ENCODE measurements at places on chromosomes 5 and 9.

DNA sequence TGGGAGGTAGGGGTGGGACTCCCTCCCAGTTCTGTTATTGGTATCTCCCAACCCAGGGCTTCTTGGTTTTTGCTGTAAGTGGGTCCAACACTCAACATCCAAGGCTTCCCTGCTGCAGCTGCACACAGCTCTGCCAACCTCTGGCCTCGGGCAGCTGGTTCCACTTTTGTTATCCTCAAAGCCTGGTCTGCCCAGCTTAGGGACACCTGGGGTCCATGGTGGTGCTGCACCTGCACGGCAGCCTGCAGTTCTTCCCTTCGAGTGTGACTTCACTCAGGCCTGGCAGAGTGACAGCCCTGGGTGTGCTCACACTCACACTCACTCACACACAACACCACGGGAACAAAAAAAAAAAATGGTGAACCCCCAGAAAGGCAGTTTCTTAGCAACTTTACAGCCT, 15.3 kb upstream of the SAP30L start:
- no peak for DNase-seq

- no peak for DNase-seq
These were observed 144.6 kb downstream of the CACNA1B start for GRCh38 chr9:138022121-138022741.

DNA sequence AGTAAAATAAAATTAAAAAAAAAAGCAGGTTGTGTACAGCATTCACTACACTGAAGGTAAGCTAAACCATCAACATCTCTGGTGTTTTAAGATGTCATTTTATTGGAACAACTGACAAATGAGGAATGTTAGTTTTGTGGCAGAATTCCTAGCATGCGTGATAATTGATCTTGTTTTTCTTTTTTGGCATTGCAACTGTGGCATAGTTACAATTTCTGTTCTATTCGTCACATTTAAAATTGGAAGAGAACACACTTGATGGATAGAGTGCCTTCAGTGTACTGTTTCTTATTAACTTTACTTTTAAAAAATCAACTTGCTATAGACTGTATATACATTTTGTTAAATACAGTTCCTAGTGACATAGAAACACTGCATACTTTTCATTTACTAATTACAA, 43.6 kb upstream of the TNFSF15 start:
- DNase-seq, result no peak

- peak; percentile 57 for DNase-seq
These were observed 3.3 kb upstream of the MSMP start for GRCh38 chr9:35757226-35757891.

- DNase-seq, result no peak
These were observed 134.9 kb upstream of the CDKN2B start for GRCh38 chr9:22143799-22144625.

DNA sequence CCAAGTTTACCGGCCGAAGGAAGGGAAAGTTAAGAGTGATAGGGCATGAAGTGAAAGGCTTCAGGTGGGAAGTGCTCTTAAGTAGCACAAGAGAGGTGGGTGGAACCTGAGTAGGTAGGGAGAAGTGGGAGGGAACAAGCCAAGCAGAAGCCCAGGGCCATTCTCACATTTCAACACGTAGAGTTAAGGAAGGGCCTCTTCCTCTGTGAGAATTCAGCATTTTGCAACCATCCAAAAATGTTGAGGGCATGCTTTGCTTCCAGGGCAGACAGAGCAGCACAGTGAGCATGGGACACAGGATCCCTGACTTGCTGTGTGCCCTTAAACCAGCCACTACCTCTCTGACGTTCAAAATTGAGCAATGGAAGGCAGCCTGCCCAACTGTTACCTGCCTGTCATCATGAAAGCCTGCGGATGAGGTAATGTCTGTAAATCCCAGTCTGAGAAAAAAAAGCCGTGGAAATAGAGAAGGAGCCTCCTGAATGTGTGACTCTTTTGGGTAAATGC, 3.3 kb downstream of the CYFIP2 start:
- no peak for DNase-seq

DNA sequence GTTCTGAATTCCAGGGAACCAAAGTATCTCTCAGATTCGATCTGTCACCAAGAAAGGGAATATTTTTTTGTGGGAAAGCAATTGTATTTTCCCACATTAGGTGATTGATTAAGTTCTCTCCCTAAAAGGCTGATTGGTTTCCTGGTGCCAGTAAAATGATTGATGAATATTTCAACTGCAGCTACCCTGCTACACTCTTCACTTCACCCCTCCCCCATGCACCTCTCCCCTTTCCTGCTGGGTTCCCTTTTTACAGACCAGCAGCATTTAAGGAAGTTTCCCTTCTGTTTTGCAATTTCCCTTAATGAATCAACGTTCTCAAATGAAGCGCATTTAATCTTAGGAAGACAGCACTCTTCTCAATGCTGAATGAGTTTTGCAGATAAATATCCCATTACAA, 13.1 kb downstream of the NR6A1 start:
- no peak for DNase-seq

DNA sequence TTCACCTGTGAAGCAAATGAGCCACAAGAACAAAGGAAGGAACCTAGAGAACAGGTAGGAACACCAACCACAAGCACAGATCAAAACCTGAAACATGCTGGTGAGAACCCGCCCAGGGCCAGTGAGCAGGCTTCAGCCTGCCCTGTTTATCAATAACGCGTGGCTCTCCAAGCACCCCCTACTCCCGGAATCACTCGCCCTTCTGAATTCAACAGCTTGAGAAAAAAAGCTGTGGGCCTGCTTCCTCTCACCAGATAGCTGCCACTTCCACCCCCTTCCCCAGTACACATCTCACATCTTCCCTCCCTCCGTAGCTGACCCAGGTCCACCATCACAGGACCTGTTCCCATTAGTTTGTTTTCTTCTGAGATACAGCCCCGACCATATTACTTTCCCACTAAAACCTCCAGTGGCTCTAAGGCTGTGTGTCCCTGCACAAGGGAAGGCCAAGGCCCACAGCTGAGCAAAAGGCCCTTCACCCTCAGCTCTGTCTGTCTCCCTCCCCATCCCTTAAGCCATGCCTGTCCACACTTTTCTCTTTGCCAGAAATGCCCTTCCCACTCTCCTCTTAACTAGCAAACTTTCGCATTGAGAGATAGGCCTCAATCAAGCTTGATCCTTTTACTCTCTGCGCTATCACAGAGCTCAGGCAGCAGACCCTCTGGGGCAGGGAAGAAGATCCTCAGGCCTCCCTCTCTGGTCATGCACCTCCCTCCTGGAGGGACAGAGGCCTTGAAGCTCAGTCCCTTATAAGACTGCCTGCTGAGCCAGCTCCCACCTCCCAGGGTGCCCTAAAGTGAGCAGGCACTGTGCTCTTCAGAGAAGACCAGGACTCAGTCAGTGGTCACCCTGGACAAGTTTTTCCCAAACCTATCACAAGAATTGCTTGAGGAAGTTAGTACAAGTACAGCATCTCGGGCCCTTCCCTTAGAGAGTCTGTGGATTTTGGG, 30.1 kb downstream of the B4GALT1 start:
- DNase-seq, result no peak
